ENCODE measurements at places on chromosomes 1 and 21.
A peak's percentile ranks its signal among the peaks of the same experiment; 100 is the strongest.

DNA sequence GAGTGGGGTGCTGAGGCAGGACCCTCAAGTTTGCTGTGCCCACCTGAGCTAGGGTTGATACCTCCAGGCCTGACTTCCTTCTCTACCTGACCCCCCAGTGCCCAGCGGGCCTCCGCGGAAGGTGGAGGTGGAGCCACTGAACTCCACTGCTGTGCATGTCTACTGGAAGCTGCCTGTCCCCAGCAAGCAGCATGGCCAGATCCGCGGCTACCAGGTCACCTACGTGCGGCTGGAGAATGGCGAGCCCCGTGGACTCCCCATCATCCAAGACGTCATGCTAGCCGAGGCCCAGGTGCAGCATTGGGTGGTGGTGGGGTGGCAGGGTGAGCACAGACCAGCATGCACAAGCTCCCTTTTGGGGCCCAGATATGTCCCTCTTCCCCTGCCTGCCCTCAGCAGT, 51.3 kb upstream of the KDM4A start:
- no peak for DNase-seq

GRCh38 chr1:223429821-223430220, 36.6 kb downstream of the CCDC185 start:
- DNase-seq, result no peak

DNA sequence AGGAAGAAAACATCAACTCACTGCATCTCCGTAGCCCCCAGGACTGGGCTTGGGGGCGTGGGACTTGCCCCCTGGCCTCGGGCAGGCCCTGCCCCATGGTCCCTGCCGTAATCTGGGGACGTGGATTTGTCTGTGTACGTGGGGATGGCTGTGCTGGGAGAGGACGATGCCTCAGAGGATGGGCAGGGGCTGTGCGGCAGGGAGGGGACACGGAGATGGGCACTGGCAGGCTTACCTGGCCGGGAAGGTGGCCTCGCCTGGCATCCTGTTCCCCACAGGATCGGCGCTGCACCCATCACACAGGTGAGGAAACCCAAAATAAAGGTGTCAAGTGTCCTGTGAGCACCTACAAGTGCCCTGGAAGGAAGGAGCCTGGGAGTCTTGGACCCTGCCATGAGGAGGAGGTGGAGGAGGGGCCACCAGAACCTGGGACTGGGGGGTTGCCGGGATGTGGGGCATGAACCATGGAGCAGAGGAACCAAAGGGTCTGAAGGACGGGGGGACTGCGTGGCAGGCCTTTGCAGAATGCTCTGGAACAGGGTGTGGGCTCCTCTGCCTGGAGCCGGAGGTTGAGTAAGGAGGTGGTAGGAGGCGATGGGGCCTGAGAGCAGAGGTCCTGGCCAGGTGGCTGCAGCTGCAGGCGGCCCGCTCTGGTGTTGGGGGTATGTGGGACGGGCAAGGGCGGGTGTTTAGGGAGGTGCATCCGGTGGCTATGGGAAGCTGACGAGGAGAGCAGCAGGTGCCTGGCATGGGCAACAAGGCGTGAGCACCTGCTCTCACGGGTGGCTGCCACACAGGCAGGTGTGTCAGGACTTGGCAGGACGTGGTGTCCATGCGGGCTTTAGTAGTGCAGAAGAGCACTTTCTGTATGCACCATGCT, 27.8 kb upstream of the LRRC3 start:
- DNase-seq, result no peak

DNA sequence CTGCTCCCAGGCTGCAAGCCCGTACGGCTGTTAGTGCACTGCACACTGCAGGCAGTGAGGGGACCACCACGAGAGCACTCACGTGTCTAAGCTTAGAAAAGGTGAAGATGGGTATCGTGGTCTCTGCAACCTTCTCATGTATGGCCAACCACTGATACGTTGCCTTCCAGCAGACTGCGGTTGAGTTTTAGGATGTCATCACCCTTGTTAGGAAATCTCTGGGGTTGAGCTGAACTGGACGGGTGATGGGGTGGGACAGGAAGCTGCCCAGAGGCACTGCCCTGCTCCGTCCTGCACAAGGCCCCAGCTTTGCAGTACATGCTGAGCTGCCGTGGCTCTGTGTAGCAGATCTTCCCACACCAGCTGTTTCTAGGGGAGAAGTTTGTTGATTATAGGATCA, 43.3 kb downstream of the FAAP20 start:
- no peak for DNase-seq

DNA sequence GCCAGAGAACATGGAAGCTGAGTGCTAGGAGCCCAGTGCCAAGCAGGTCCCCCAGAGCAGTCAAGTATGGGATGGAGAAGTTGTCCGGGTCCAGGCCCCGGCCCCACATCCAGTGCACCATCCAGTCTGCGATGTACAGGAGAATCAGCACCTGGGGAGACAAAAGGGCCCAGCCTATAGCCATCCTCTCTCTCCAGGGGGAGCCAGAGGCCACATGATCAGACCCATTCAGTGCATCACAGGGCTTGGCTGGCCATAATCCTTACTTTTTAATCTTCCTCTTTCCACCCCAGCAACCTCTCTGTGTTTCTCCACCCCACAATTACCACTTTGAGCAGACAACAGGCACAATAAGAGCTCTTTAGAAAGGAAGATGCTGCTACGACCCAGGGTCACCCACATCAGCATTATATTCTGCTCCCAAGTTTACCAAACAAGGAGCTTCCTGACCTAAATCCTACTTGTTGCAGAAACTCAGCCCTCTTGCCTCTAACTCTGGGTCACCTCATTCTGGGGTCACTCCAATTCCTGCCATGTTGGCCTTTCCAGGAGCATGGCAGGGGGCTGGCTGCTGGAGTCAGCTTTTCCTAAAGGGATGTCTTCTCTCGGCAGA, 16.4 kb upstream of the RAB29 start:
- peak; percentile 39 for DNase-seq

DNA sequence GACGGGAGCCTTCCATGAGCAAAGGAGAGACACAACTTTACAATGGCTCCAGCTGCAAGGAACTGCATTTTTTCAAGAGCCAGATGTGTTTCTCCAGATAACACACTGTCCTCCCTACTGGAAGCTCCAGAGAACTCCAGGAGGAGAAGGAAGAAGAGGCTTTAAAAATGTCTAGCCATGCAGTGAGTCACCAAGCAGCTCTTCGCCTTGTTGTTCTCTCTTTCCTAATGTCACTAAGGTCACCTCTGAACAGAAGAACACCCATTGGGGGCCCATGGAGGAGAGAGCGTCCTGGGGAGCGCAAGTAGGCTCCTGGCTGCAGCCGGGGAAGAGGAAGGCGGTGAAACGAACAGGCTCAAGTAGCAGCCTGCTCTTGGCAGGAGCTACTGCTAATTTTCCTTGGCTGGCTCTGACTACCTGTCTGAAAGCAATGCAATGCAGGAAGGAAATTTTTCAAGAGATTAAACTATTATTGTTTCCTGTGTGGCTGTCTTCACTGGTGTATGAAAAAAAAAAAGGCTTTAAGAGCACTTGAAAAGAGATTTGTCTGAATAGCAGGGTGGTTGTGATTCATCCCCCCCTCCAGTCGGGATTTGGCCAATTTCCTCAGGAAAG, 321.9 kb downstream of the SETD4 start:
- DNase-seq, result no peak

DNA sequence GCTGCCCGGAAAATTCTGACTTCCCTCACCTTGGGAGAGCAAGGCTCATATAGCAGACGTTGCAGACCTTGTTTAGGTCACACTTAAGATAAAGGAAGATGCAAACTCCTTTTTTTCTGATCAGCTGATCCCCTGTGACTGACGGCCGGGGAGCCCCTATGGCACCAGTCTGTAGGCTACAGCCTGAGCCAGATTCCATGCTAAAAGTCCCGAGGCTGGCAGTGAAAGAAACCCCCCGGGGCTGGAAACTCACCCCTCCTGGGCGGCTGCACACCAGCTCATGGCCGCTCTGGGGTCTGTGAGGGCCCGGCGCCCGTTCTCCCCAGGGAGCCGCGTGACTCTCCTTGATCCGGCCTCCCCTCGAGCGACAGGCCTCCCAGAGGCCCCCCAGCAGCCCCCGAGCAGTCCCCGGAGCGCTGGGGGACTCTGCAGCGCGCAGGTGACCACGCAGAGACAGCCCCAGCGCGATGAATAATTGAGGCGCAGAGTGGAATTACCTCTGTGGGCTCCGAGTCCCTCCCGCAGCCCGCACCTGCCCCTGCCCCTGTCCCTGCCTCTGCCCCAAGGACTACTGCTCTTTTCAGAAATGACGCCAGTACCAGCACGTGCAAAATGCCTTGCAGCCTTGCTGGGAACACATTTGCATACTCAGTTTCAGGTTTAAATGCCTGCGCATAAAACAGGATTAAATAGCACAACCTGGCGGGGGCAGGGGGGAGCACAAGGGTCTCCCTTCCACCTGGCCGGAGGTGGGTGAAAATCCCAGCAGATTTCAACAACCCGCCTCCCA, 62.6 kb upstream of the CLDN14 start:
- no peak for DNase-seq

DNA sequence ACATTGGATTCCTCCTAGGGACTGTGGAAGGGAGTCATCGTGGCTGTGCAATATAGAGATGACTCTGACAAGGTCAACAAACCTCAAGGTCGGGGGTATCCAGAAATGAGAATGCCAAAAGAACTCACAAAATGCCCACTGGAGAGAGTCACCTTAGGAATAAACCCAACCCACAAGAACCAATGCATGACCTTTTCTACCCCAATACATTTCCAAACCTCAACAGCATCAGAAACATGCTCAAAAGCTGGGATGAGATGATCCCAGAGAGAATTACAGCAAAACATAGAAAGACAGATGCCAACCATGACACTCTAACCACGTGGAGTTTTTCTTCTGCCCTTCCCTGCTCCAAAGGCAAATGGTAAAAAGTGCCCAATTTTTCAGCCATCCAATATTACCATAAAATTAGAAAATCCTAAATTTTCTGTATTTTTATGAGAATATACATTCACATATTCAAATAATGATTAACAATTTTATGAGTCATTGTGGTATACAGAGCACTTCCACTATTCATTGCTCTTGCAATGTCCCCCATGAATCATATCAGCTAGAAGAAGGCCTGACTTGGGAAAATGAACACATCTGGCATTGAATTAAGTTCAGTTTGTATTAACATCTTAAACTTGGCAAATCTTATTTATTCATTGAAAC, 88.2 kb upstream of the PALMD start:
- no peak for DNase-seq

GRCh38 chr1:21050031-21050430, 126.7 kb downstream of the EIF4G3 start:
- DNase-seq, result no peak

GRCh38 chr1:208449951-208450350, 205.8 kb upstream of the PLXNA2 start:
- no peak for DNase-seq

- DNase-seq, result no peak
Measured at GRCh38 chr1:207883660-207884250, 27.2 kb downstream of the CD34 start.

DNA sequence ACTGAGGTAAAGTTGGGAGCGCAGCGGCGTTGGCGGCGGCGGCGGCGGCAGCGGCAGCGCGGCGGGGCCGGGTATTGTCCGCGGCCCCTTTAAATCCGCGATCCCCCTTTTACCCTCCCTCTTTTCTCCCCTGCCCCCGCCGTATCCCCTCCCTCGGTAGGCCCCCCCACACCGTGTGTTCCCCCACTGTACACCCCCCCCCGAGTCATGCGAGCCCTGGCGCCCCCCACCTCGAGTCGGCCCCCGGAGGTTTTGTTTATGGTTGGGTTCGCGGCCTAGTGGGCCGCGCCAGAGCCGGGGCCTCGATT, 169 bp downstream of the UBAP2L start:
- DNase-seq, result no peak

DNA sequence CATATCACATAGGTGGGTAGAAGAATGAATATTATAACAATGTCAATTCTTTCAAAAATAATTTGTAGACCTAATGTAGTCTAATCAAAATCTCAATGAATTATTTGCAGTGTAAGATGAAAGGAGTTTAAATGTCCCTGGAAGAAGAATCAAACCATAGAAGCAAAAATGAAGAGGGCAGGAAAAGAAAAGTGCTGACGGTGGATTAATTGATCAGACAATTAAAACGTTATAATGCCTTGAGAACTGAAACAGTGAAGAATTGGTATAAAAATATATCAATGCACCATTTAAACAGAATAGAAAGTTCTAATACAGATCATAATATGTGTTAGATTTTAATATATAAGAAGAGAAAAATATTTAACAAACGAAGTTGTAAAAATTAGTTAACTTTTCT, 109.8 kb downstream of the TYW3 start:
- no peak for DNase-seq

GRCh38 chr1:171948511-171948910, 107.2 kb downstream of the DNM3 start:
- no peak for DNase-seq

- DNase-seq, result peak; percentile 55
Measured at GRCh38 chr1:1014799-1015681, 1.7 kb downstream of the ISG15 start.

- no peak for DNase-seq
Measured at GRCh38 chr1:226646026-226646869, 92.8 kb downstream of the ITPKB start.

DNA sequence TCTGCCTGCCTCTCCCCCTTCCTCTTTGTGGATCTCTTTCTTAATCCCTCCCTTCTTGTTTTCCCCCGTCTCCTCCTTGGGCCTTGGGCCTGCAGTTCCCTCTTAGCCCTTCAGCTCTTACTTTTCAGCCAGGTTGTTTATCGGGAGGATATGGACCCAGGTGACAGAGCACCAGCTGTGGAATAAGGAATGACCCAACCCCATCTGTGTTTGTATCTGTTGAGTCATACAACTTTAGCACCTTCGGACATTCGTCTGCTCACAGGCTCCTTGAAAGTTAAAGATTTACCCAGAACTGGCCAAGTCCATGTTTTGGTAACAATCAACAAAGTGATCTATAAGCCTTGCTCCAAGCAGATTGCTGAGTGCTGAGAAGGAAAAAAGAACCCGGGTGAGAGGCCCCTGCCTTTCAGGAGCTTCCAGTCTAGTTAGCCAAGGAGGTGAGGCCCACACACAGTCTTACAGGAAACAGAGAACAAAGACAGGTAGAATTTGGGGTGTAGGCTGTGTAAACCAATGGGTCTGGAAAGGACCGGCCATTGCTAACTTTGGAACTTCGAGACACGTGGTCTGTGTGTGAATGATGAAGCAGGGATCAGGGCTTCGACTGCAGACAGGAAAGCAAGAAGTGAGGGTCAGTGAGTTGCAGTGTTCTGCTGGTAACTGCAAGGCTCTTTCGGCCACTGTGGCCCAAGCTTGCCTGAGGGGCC, 66.7 kb upstream of the F3 start:
- no peak for DNase-seq

GRCh38 chr1:69455718-69456117, 112.0 kb upstream of the LRRC7 start:
- DNase-seq, result no peak
